Stimulated activated CD4-positive, alpha-beta T cell treated with anti-CD3 and anti-CD28 coated beads, Interleukin-1b, Interleukin-23, amount 100 ng/mL, for 1 hour (primary cell): ENCODE measurements at places on chromosomes 5 and 9.

- DNase-seq, result no peak
Observed at GRCh38 chr9:92723801-92724323, 40.8 kb downstream of the BICD2 start.

- no peak for DNase-seq
Observed at GRCh38 chr5:62199792-62200716, 106.0 kb upstream of the KIF2A start.

- no peak for DNase-seq
Observed at GRCh38 chr5:77210964-77211690, 647 bp downstream of the PDE8B start.

DNA sequence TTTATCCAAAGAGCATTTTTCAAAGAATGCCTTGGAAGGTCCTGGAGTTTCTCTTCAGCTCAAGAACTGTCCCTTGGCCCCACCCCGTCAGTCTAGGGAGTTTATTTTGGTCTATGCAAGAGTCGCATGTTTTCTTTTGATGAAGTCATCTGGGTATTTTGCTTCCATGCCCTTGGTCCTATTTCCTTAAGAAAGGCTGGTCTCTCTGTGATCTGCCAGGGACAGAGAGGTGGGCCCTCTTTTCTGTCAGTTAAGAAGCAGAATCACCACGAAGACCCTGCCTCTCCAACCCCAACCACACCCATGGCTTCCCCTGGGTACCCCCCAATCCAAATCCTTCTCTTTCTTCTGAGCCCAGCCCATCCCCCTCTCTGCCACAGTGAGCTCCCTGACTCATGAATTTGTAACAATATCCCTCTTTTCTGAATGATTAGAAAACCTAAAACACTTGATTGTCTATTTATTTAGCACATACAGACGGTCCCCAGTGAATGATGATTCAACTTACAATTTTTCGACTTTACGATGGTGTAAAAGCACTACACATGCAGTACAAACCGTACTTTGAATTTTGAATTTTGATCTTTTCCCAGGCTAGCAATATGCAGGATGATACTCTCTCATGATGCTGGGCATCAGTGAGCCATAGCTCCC is 163.5 kb upstream of the ADRA1B start:
- DNase-seq, result no peak

DNA sequence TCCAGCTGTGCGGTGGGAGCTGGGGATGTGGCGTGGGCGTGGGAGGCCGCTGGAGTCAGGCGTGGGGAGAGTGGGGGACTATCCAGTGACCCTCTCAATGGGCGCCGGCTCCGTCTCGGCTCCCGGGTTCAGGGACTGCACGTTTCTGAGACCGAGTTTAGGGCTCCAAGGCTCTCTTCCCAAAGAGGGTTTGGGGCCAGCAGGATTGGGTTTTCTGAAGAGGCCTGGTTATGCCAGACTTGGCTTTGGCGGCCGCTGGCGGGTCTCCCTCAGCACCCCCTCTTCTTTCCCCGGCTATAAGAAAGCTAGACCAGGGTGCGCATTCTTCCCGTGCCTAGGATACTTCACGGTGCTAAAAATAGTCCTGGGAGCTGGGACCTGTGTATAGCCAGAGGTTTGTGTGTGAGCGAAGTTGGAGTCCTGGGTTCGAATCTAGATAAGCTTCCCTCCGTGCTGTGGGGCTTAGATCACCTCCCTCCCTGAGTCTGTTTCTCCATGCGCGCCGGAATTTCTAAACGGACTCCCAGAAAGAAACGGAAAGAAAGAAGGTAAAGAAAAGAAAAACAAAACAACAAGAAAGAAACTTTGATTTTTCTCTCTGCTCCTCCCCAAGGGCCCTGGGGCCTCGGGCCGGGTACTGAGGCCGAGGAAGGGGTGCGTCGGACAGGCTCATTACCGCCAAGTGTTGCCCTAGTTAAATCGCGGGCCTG is 5.0 kb downstream of the HAND1 start:
- DNase-seq, result no peak

GRCh38 chr9:121584421-121584820 is 67.0 kb upstream of the DAB2IP start:
- DNase-seq, result no peak

GRCh38 chr5:73214996-73215395 is 42.0 kb downstream of the TMEM174 start:
- no peak for DNase-seq

DNA sequence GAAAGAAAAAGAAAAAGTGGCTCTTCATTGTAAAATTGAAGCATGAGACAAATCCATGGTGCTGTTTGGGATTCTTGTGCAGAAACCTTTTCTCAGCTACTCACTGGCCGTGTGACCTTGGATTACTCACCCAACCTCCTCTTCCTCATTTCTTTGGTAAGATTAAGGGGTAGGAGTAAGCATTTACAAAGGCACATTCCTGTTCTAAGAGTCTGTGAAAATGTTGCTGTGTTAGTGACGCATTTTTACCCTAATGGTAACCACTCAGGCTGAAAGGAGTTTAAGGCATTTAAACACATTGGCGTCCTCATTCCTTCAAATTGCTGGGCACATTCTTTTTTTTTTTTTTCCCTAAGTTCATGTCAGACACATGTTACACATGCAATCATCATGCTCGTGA is 4.3 kb downstream of the RAI14 start:
- no peak for DNase-seq

- DNase-seq, result no peak
Observed at GRCh38 chr9:81427870-81428269, 261.5 kb downstream of the TLE1 start.

DNA sequence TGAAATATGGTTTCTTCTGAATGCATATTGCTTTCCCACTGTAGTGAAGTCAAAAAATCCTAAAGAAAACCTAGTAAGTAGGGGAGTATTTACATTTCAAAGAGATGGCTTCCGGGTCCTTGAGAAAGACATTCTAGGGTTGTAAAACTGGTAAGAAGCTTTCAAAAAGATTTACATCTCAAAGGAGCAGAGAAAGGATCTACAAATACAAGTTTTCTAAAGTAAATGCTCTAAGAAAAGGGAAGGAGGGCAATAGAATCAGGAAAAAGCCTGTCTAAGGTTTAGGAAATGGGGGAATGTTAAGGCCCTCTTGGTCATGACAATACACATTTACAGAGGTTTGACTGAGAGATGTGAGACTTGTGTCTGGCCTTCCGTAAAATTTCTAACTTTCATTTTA is 16.7 kb upstream of the TRPC7 start:
- DNase-seq, result no peak

GRCh38 chr5:136724161-136724560 is 358.8 kb upstream of the TRPC7 start:
- no peak for DNase-seq

- no peak for DNase-seq
Observed at GRCh38 chr5:10995891-10996290, 234.9 kb upstream of the DAP start.

GRCh38 chr9:133845440-133845839 is 107.3 kb upstream of the SARDH start:
- DNase-seq, result no peak

- DNase-seq, result no peak
Observed at GRCh38 chr9:13480693-13481092, 201.2 kb upstream of the MPDZ start.

GRCh38 chr9:38761339-38761738 is 41.4 kb upstream of the FAM240B start:
- DNase-seq, result no peak

DNA sequence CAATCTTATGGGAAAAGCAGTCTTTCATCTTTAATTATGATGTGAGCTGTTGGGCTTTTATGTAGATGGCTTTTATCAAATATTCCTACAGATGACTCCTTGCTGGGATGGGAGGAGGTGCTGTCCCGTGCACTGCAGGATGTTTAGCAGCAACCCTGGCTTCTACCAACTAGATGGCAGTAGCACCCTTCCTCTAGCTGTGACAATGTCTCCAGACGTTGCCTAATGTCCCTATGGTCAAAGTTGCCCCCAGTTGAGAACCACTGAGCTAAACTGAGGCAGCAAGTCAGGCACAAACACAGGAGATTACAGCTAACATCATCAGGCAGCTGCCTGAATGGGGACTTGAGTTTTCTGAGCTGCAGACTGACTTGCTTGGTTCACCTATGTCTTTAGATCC is 401.9 kb upstream of the PDE4D start:
- DNase-seq, result no peak

DNA sequence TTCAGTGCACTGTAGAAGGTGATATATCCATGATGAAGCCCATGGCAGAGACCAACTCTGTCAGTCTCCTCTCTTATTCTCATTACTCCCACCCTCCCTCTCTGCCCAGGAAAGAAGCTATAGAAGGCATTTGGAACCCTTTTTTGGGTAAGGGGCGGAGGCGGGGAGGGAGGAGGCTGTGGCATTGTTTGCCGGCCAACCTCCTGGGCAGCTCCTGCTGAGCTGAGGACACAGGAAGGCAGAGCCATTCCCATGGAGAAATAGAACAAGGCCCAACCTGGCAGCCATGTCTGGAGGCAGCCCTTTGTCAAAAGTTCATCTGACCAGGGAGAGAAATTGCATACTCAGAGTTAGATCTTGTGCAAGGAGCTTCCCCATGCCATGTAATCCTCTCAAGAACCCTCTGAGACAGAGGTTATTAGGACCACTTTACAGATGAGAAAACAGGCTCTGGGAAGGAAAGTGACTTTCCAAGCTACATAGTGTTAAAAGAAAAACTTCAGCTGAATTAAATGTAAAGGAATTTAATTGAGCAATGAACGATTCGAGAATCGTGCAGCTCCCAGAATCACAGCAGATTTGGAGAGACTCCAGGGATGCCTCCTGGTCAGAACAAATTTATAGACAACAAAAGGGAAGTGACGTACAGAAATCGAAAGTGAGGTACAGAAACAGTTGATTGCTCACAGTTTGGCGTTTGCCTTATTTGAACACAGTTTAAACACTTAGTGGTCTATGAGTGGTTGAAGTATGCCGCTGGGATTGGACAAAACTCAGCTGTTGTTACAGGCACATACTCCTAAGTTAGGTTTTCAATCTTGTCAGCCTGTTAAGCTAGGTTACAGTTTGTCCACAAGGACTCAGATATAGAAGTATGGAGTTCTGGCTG is 158.6 kb downstream of the MELK start:
- no peak for DNase-seq

DNA sequence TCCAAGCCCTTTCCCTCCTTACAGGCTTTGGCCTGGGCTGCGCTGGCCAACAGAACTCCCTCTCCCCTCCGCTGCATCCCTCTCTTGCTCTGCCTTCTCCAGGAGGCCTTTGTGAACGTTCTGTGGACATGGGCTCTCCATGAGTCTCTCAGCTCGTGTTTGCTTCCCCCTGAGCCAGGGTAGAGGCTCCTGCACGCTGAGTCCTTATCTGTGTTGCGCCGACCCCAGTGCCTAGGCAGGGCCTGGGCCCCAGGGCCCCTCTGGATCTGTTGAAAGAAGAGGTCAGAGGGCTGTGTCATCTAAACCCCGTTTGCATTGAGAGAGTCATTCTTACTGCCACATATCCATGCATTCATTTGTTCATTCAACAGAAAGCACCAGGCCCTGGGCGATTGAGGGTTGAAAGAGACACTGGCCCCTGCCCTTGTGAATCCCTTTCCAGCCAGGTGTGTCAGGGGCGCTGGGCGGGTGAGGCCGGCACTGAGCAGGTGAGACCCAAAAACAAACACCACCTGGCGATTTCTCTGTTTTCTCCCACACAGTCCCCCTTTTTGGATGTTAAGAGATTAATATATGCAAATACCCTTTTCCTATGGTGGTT is 111.2 kb upstream of the IER5L start:
- DNase-seq, result no peak

GRCh38 chr5:15827741-15828140 is 327.8 kb downstream of the FBXL7 start:
- DNase-seq, result no peak

GRCh38 chr5:59786334-59786805 is 107.2 kb downstream of the PDE4D start:
- no peak for DNase-seq
